Brain pericyte (primary cell): ENCODE measurements at places on chromosomes 2 and 18.

GRCh38 chr2:13091455-13091854, 374.7 kb downstream of the TRIB2 start:
- DNase-seq: no peak

GRCh38 chr2:120431386-120432292, 85.7 kb downstream of the INHBB start:
- DNase-seq: no peak

GRCh38 chr2:165601928-165602521, 132.5 kb downstream of the CSRNP3 start:
- DNase-seq: peak; percentile 17

DNA sequence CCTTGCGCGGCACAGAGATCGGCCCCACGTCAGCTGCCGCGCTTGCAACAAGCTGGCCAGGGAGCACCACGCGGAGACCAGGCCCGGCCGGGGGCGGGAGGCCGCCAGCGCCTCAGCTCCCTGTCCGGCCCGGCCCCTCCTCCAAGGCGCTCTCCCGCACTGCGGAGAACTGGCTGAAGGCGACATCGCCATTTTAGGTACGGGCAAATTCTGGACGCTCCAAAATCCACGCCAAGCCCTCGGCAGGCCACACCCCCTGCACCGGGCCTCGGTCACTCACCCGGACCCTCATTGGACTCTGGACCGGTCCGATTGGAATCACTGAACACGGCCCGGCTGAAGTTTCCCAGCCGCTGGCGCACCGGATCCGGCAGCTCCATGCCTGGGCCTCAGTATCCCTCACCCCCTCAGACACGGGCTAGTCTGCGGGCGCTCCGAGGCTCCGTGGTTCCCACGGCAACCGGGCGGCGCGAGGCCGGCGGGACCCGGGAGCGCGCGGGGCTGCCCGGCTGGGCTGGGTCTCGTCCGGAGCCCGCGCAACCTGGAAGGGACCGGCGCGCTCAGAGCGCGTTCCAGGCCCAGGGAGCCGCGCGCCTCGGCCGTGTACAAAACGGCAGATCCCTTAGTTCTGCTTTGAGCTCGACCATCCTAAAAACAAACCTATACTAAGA, at the start of gene TMEM17:
Gene TMEM17, minus strand, starts transcription at position 446 of the 671 bp plus-strand sequence. Its CDS starts 66 bp downstream, at position 380.
- peak; percentile 63 for DNase-seq

DNA sequence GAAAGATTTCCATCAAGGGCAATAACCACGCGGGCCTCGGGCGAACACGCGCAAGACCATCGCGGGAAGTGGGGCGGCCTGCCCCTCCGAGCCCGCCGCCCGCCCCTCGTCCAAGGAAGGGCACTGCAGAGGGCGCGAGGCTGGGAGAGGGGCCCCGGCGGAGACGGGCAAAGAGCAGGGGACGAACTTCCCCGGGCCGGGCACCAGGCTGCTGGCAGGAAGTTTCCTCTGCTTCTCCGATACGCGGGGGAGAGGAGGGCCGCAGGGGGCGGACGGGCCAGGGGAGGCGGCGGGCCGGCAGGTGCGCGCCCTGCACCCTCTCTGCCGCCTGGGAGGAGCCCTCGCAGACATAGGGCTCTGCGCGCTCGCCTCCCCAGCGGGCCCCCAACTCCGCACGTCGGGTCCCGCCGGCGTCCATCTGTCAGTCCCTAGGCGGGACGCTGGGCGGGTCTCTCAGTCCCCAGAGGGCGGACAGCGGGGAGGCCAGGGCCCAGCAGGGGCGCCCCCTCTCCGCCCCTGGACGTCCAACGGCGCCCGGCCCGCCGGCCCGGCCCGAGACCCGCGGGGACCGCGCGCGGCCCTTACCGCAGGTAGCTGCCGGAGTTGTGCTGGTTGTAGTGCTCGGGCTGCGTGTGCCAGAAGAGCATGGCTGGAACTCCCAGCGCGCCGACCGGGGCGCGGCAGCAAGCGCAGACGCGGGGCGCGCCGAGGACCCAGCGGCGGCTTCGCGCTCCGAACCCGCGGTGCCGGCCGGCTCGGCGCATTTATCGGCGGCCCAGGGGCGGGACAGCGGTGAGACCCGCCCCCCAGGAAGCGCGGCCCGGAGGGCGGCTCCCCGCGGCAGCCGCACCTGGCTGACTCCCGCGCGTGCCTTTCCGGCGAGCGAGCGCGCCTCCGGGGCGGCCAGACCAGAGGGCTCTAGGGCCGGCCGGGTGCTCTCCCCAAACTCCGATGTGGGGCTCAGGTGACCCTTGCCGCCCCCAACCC, at the start of gene TFCP2L1:
Gene TFCP2L1, minus strand, starts transcription at position 740 of the 987 bp plus-strand sequence. Its CDS starts 93 bp downstream, at position 647.
- no peak for DNase-seq
